ENCODE measurements at places on chromosomes 13 and 19. TPM values are rescaled to one million over a fixed set of nuclear protein-coding genes. Genes with fewer than 3 reads are reported as not detected.

Gene SRRM5
- total RNA-seq, result not detected

Gene POU2F2
- total RNA-seq, result 0.39 TPM

Gene PPFIA3
- total RNA-seq, result 0.91 TPM

Gene CGB5
- total RNA-seq, result not detected

Gene NOTCH3
- 21.3 TPM for total RNA-seq

Gene ZNF20
- total RNA-seq, result 6.3 TPM

Gene CFAP97D2
- not detected for total RNA-seq

Gene ZNF471
- 3.9 TPM for total RNA-seq

Gene LYPD3
- 0.26 TPM for total RNA-seq

Gene SYT3
- total RNA-seq, result not detected

Gene AP2S1
- total RNA-seq, result 147 TPM

Gene CEACAM1
- 0.32 TPM for total RNA-seq
